Naive B cell (primary cell): ENCODE measurements at places on chromosomes 3 and 15.

- no peak for DNase-seq
Measured at GRCh38 chr3:194282436-194283122, 68.5 kb downstream of the CPN2 start.

DNA sequence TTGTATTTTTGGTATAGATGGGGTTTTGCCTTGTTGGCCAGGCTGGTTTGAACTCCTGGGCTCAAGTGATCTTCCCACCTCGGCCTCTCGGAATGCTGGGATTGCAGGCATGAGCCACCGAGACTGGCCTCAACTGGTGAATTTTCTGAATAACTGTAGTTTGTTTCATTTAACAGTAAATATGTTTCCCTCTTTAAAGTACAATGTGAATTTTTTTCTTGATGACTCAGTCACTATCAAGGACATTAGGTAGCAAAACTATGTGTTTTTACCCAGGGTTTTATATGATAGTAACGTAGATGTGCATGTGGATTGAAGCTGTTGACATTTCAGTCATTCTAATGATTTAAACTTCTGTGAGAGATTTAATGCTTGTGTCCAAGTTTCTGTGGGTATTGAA is 40.2 kb upstream of the MAPKBP1 start:
- DNase-seq: no peak

DNA sequence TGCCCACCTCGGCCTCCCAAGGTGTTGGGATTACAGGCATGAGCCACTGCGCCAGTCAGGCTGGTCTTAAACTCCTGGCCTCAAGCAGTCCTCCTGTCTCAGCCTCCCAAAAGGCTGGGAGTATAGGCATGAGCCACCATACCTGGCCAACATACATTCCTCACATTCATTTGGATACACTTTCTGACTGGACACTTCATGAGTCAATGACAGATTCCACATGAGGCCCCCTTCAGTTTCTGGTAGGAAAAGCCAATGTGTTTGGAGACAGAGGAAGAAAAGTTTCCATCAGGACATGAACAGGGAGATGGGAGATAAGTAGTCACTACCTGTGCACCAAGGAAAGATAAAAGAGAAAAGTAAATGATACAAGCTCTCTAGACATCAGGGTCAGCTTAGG is 49.4 kb upstream of the GSK3B start:
- DNase-seq: no peak

DNA sequence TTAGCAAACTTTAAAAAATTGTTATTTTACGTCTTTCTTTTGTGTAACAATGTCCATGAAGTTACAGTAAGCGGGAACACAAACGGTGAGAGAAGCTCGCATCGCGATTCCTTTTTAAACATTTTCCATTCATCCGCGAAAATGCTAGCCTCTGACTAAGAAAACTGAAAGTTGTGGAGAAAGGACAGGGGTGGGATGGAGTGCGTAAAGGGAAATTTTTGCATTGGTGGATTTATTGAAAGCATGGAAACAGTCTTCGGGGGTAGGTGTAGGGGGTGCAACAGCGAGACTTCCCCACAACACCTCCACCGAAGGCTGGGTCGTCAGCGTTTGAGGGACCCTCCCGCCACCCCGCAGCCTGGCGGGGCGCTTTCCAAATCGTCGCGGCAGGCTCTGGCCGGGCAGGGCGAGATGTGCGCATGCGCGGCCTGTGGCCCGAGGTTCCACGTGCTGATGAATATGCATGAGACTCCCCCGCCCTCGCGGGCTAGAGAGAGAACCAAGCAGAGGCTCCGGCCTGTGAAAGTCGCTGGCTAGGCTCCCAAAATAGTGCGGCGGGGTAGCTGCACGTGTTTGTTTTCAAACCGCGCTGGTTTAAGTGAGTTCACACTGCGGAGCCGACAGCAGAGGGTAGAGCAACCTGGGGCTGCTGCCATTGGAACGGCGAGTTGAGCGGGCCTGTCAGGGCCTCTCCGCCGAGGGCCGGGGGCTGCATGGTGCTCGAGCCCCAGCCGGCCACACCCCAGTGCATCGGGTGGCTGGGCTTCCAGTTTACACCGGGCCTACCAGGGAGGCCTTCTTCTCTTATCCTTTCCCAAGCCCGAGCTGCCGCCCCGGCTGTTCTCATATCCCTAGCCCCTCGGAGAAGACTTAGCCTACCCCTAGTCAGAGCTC is 9.9 kb downstream of the ZIC1 start:
- no peak for DNase-seq

DNA sequence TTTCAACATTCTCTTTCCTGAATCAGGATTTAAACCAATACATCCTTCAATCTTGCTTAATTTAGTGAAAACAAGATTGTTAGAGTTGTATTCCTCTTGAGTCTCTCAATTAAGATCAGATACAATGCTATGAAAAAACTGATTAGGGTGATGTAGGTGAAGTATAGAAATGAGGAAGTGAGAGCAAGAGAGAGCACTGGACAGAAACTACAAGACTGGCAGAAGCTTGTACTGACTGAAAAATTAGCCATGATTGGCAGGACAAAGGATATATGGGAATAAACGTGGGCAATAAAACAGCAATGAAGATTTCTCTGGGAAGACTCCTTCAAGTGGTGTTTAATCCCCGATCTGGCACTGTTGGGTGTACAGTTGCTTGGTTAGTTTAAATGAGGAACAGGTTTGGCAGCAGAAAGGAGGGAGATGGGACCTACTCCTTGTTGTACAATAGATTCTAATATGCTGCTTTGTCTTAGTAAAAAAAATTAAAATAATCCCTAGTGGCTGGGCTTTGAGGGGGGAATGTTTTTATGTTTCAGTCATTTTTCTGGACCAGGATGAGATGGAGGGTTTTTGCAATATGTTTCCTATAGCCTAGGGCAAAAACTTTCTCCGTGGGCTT is 252.7 kb downstream of the SLC9A9 start:
- DNase-seq: peak; percentile 44

- DNase-seq: peak; percentile 87
Measured at GRCh38 chr3:138594150-138594934, at the start of gene CEP70. CEP70 (minus strand) TSS chr3:138594260; CDS start chr3:138572927, 21,333 bp downstream.

GRCh38 chr3:14261229-14261628 is 82.6 kb downstream of the LSM3 start:
- peak; percentile 61 for DNase-seq

GRCh38 chr3:32759342-32759741 is 58.5 kb upstream of the TRIM71 start:
- DNase-seq: no peak

DNA sequence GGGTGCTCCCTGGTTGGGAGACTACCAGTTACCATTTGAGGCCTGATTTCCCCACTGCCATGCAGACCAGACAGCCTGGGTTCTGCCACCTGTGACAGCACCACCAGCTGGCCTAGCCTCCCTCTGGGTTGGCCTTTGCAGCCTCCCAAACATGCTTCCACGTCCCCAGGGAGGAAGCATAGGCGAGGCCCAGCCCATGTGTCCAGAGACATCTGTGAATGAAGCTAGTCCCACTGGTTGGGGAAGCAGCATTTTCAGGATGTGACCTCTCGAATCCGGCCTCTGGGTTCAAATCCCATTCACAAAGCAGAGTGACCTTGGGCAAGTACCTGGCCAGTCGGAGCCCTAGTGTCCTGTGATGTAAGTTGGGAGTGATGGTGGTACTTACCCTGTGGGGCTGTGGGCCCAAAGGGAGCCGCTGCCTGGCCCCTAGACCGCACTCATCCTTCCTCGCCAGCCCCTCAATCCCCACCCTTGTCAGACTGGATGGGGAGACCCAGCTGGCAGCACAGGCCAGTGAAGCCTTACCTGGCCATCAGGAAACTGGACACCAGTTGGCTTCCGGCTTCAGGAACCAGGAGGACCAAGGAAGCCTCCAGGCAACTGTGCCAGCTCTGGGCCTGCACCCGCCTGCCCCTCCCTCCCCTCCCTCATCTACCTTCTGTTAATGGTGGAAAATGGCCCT is 6.0 kb downstream of the KLF15 start:
- DNase-seq: no peak

GRCh38 chr3:36381311-36381956 is 1.1 kb downstream of the STAC start:
- DNase-seq: no peak

GRCh38 chr3:23019596-23020300 is 183.4 kb upstream of the UBE2E2 start:
- no peak for DNase-seq

GRCh38 chr3:173639098-173639497 is 241.6 kb downstream of the NLGN1 start:
- DNase-seq: no peak

- no peak for DNase-seq
Measured at GRCh38 chr3:38278841-38279240, 3.3 kb upstream of the SLC22A14 start.

DNA sequence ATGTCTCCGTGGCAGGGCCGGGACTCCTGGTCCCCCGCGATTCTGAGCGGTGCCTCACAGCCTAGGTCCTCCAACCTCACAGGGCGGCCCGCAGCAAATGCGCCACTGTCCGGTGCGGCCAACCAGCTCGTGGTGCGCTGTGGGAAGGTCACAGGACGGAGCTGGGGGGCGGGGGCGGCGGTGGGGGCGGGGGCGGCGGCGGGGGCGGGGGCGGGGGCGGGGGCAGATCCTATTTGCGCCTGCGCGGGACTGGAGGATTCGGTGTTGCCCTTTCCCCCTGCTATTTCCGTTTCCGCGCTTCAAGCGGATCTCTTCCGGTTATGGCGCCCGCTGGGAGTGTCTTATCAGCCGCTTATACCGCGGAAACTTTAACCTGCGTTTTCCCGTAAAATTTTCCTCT is 106.7 kb upstream of the SNRPN start:
- no peak for DNase-seq

DNA sequence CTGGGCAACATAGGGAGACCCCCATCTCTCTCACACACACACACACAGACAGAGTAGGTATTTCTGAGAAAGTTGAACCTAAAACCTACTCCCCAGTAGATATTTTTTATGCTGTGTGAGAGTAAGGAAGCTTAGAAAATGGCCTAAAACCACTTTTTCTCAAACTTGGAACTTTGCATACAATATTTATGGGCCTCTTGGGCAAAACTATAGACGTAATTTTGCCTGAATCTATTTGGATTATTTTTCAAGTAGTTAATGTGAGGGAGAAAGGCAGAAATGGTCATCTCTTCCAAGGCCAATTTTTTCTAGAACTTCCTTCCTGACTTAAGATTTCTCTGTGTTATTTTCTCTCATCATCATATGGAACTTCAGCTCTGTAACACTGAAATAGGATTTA is 81.7 kb downstream of the ZNF609 start:
- no peak for DNase-seq

DNA sequence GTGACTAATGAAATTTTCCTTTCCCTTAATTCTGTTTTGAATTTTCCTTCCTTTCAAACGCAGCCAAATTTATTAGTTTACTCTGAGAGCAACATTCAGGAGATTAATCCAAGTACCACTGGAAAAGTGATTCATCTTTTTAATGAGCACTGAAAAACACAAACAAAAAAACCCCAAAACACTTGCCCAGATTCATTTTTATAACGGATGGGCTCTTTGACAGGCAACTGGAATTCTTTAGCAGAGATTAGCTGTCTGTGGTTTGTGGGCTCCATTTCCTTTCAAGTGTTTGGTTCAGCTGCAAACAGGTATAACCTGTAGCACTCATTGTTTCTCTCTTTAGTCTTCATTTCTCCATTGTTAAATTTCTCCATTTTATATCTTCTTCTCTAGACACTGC is 3.1 kb upstream of the POLR2M start:
- DNase-seq: no peak

GRCh38 chr3:177597311-177598096 is 400.2 kb upstream of the TBL1XR1 start:
- peak; percentile 23 for DNase-seq

DNA sequence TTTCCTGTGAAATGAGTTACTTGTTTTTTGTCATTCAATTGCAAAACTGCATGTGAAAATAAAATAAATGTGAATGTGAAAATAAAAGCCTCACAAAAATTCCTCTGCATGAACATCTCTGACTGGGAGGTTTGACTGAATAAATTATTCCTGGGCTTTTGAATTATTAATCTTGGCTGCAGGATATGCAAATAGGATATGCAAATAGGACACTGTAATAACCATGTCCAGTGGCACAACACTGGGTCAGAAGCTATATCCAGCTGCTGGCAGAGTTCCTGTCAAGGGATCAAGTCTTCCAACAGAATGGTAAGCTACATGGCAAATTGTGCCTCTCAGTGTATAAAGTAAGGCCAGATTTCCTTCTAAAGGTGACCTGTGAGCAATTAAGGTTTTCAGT is at the start of gene SUCNR1:
Gene SUCNR1, plus strand, starts transcription at position 246 of the 400 bp plus-strand sequence. CDS start 6,250 bp downstream, outside the sequence.
- no peak for DNase-seq

DNA sequence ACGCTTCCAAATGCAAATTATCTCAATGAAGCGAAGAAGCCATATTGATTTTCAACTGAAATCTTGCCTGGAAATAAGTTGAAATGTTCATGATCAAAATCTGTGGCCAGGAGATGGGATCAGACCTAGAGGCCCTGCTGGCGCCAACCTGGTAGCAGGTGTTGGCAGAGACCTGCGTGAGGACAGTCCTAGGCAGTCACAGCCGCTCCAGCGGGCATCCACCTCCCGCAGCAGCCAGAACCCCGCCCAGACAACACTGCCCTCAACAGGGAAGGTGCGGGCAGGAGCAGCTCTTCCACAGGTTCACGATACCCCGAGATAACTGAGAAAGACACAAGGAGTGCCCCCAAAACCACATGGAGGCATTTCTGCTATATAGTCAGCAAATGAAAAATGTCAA is 145.3 kb downstream of the XXYLT1 start:
- DNase-seq: no peak

GRCh38 chr15:50970524-50970923 is 62.0 kb downstream of the AP4E1 start:
- no peak for DNase-seq

GRCh38 chr3:14124223-14124614 is 451 bp downstream of the CHCHD4 start:
- DNase-seq: peak; percentile 68

DNA sequence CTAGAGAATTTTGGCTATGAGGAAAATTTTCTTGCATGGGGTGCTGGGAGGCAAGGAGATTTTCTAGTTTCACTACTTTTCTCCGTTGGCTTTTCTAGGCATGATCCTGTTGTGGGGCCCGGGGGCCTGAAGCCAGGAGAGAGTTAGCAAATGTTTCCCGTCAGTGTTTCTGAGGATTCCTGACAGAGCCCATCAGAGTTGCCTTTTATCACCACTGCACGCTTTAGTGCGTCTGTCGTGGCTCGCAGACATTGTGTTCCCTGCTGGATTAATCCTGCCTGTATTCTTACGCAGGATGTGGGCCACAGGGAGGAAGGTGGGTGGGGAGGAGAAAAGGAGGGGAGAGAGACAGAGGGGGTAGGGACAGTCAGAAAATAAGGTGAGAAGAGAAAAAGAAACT is 18.1 kb upstream of the BOC start:
- DNase-seq: no peak

- no peak for DNase-seq
Measured at GRCh38 chr15:43828061-43828657, 1.4 kb downstream of the WDR76 start.

DNA sequence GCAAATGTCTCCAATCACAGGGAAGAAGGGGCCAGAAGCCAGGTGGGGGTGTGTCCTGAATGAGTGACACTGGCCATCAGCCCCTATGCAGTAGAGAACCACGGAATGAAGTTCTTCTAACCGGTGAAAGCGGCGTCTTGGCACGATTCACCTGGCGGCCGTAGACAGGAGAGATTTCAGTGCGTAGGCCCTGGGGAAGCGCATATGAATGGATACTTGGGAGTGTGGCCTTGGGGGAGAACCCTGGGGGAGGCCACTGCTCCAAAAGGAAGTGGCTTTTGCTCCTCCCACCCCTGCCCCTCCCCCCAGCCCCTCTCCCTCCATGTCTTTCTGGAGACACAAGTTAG is 43.6 kb downstream of the RBPMS2 start:
- DNase-seq: no peak
